ENCODE measurements at places on chromosomes 7 and 10. TPM values are rescaled to one million over a fixed set of nuclear protein-coding genes. Genes with fewer than 3 reads are reported as not detected.

DNA sequence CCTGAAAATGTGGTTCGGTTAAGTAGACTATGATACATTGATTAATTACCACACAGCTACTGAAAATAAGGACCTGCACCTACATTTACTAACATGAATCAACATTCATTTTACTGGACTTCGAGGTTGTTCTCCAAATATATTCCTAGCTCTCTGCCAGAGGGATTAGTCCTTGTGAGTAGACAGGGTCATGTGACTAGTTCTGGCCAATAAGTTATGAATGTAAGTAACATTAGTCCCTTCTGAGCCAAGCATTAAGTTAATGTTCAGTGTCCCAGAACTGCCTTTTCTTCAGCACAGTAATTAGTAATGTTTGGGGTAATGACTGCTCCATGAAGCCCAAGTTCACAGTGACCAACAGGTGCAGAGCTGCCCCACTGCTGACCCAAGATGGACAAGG lies 9.2 kb downstream of the ITIH5 start:
- ATAC-seq: no peak

- no peak for ATAC-seq
Observed at GRCh38 chr7:30799976-30800661, 28.9 kb downstream of the MINDY4 start.

DNA sequence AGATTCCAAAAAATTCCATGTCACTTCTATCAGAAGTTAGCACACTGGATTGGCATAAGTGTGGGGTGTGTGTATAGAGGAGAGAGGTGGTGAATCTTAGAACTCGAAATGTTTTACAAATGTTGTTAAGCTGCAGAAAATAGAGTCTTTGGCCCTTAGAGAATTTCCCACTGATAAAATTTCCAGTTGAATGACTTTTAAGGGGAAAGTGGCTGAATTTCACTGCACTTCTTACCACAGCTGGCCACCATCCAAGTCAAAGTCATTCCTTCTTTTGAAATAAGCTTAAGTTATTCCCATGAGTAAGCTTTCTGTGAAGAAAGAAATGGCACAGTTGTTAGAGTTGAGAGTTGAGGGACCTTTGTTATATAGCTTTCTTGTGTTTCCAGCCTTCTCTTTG lies 13.9 kb downstream of the VCL start:
- ATAC-seq: no peak

The OPN1SW gene
- not detected for total RNA-seq

The SFTPD gene
- not detected for total RNA-seq

Data from activated T-helper 17 cell treated with anti-CD3 and anti-CD28 coated beads, Interleukin-2, amount 50 U/mL, for 72 hours (primary cell).